ENCODE measurements at places on chromosomes 13 and 19.
A peak's percentile ranks its signal among the peaks of the same experiment; 100 is the strongest.

- DNase-seq = no peak
Observed at GRCh38 chr13:66765559-66765958, 464.6 kb downstream of the PCDH9 start.

GRCh38 chr19:46784262-46785053, 3.9 kb downstream of the SLC1A5 start:
- peak; percentile 90 for DNase-seq

- DNase-seq = no peak
Observed at GRCh38 chr13:74274916-74275315, 140.7 kb upstream of the KLF12 start.

DNA sequence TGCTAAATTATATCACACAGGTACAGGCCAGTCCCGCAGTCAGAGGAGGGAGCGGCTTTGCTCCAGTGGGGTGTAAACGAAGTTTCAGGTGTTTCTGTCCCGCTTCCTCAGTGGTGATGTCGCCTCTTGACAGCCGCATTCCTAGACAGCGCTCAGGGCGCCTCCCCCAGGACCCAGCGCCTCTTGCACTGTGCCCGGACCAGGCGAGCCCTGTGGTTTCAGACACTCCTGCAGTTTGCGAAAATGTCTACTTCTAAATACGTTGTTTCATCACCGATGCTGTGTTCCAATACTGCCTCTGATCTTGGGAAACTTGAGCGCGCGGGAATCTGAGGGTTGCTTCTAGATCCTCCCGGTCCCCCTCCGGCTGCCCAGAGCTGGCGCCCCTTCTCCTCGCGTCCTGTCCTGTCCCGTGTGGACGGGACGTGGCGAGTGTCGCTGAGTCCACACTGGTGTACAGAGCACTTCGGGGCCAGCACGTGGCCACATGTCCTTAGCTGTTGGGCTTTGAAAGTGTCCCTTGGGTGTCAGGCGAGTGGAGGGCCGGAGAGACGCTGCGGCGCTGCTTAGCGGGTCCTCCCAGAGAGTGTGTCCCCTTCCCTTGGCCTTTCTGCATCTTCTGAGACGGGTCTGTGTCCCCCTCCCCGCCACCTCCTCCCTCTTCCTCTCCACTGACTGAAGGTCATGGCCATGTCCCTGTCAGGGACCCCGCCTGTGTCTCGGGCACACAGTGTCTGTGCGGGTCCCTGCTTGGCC, 14.6 kb upstream of the RPS15 start:
- no peak for DNase-seq

- DNase-seq = no peak
Observed at GRCh38 chr19:33246709-33247440, 21.2 kb upstream of the SLC7A10 start.

DNA sequence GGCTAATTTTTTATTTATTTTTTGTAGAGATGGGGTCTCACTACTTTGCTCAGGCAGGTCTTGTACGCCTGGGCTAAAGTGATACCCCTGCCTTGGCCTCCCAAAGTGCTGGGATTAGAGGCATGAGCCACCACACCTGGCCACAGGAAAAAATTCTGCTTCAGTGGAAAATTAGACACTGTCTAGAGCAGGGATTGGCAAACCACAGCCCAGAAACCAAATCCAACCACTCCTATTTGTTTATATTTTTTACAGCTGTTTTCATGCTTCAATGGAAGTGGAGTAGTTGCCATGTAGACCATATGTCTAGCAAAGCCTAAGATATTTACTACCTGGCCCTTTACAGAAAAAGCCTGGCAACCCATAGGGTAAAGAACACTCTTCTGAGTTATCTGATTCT, 123.7 kb upstream of the MRI1 start:
- DNase-seq = no peak

- DNase-seq = no peak
Observed at GRCh38 chr19:573519-573825, 1.1 kb downstream of the BSG start.

DNA sequence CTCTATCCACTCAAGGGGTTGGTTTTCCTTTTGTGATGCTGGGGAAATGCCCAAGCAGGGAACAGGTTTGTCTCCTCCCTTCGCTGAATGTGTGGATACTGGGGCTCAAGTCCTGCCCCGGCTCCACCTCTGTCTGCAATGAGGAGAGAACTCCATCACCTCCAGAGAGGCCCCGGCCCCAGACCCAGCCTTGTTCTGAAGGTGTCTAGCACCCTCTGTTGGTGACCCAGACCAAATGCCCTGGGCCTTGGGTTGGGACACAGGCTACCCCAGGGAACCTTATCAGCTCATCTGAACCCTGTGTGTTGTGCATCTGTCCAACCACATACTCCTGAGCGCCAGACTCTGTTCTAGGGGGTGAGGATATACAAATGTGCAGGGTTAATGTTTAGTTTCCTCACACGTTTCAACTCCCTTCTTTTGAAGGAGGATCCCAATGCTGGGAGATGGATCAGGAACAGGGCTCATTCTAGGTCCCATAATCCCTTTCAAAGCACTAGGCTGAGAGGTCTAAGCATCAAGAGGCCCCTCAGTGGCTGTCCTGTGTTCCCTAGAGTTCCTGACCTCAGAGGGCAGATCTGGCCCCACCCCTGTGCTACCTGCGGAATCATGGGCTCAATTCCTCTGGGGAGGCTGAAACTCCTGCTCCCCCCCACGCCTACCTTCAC, 112.5 kb upstream of the SLC7A1 start:
- DNase-seq = peak; percentile 35

GRCh38 chr19:14871619-14872230, 14.2 kb downstream of the OR7A17 start:
- DNase-seq = peak; percentile 11

- no peak for DNase-seq
Observed at GRCh38 chr13:23966691-23967615, 69.7 kb upstream of the C1QTNF9B start.

DNA sequence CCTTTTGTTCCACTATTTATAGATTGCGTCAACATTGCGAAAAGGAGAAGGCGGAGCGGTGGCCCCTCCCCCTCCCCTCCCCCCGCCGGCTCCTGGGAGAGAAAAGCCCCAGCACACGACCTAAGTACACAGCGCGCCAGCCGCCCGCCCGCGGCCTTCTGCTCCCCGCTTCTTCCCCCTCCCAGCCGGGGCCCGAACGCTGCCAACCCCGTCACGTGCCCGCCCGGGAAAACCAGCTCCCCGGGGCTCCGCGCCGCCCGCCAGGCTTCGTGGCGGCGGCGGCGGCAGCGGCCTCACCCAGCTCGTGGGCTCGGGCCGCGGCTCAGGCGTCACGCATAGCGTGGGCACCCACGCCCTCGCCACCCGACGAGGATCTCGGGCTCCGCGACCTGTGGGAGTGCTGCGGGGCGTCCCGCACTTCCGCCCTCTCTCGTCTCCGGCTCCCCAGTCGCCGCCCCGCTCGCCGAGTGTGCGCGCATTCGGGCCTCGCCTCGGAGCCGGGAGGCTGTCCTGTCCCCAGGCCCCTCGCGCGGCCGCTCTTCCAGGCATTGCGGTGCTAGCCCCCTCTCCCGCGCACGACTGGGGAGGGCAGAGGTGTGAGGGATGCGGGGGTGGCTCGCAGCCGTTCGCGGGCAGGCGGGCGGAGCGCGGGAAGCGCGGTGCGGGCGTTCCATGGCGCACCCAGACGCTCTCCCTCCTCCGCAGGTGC, 110.5 kb downstream of the KCNRG start:
- peak; percentile 72 for DNase-seq

DNA sequence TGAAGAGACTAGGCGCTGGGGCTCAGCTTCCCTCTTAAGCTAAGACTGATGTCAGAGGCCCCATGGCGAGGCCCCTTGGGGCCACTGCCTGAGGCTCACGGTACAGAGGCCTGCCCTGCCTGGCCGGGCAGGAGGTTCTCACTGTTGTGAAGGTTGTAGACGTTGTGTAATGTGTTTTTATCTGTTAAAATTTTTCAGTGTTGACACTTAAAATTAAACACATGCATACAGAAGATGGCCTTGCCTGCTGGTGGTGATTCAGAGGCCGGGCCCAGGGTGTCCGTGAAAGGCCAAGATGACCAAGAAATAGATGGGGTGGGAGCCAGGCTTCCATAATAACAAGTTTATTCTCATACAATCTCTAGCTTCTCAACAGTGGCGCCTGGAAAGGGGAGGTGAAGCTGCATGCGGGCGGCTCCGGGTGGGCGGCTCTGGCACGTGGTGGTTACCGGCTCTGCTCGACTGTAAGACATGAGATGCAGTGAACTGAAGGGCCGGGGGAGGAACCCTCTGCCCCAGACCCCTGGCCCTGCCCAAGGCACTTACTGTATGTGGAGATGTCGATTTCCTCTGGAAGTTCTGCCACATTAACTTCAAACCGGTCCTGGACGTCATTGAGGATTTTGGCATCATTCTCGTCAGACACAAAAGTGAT, 10.5 kb downstream of the DDX39A start:
- DNase-seq = no peak

- DNase-seq = no peak
Observed at GRCh38 chr13:31027136-31027535, 94.7 kb downstream of the TEX26 start.

DNA sequence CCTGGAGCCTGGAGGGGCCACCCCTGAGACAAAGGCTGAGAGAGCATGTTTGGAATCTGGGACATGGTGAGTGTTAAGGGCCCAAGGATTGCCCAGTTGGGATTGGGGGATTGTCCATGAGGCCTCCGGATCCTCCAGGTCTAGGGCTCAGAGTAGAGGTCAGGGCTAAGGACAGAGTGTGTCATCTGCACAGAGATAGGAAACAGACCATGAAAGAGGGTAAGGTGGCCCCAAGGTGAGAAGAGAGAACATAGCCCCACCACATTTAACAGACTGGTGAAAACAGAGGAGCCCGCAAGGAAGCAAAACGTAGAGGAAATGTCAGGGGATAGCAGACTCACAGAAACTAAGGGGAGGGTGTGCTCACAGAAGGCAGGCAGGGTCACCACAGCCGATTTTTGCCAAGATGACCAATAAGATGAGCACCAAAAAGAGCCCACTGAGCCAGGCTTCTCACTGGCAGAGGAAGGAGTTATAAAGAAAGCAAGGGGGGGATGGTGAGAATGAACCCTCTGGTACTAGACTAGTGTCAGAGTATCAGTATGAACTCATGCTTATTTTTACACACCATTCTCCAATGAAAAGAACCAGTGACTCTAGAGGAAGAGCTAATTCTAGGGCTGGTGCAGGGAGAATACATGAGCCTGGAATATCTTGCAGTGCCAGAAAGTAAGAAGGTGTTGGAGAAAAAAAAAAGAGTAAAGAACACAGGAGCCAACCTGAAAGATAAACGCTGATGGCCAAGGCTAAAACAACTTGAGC, 17.5 kb downstream of the DYRK1B start:
- no peak for DNase-seq

- DNase-seq = no peak
Observed at GRCh38 chr13:59665184-59665583, 498.5 kb downstream of the DIAPH3 start.

- no peak for DNase-seq
Observed at GRCh38 chr19:10683064-10683426, 18.2 kb upstream of the QTRT1 start.
